ENCODE measurements at places on chromosomes 7 and 10. TPM values are rescaled to one million over a fixed set of nuclear protein-coding genes. Genes with fewer than 3 reads are reported as not detected.

The PLCE1 gene
- 10.9 TPM for total RNA-seq

The SPDYE18 gene
- total RNA-seq = 2.1 TPM

The CHPF2 gene
- 66.8 TPM for total RNA-seq

The PRPS1L1 gene
- not detected for total RNA-seq

The GBX1 gene
- not detected for total RNA-seq

The DOCK4 gene
- 80.3 TPM for total RNA-seq

The TMEM270 gene
- total RNA-seq = not detected

The PNLIP gene
- not detected for total RNA-seq

The SRRM3 gene
- total RNA-seq = 0.30 TPM

The DRGX gene
- total RNA-seq = not detected

The COL26A1 gene
- total RNA-seq = not detected

The AKR1C3 gene
- total RNA-seq = 57.5 TPM

The MYH16 gene
- total RNA-seq = 0.17 TPM

The SPDYE2B gene
- not detected for total RNA-seq

The GLCCI1 gene
- total RNA-seq = 240 TPM

The HTR7 gene
- not detected for total RNA-seq

The SYNPO2L gene
- total RNA-seq = 0.78 TPM

The SCD gene
- 108 TPM for total RNA-seq

The SAP25 gene
- total RNA-seq = 18.9 TPM

The PKD1L1 gene
- total RNA-seq = 0.46 TPM

The TMEM213 gene
- 1.7 TPM for total RNA-seq

The CFAP46 gene
- 9.4 TPM for total RNA-seq

The RPEL1 gene
- not detected for total RNA-seq
